ENCODE measurements at places on chromosomes 16 and 17.

DNA sequence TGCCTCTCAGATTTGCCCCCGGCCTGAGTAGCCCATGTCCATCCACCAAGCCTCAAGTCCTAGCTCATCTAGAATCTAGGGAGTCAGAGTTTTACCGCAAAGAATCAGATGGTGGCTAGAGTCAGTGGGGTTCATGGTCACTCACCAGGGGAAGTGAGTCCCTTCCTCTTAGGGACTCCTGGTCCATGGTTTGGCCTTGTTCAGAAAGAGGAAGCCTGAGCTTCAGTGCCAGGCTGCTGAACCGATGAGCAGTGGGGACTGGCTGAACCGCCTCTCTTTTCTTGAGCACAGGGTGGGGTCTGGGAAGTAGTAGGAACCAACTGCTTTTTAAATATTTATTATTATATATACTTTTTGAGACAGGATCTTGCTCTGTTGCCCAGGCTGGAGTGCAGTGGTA, 160.3 kb downstream of the NTN1 start:
- DNase-seq, result no peak

DNA sequence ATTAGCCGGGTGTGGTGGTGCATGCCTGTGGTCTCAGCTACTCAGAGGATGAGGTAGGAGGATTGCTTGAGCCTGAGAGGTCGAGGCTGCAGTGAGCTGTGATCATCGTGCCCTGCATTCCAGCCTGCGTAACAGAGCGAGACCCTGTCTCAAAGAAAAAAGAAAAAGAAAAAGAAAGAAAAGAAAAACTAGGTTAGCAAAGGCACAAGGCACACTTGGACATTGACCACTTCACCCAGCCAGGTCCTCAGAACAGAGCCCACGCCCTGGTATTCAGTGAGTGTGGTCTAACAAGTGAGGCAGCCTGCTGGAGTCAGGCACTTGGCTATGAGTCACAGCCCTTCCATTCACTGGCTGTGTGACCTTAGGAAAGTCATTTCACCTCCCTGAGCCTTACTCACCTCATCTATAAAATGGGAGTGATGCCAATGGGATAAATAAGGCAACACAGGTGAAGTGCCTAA, 10.4 kb downstream of the MILR1 start:
- no peak for DNase-seq

DNA sequence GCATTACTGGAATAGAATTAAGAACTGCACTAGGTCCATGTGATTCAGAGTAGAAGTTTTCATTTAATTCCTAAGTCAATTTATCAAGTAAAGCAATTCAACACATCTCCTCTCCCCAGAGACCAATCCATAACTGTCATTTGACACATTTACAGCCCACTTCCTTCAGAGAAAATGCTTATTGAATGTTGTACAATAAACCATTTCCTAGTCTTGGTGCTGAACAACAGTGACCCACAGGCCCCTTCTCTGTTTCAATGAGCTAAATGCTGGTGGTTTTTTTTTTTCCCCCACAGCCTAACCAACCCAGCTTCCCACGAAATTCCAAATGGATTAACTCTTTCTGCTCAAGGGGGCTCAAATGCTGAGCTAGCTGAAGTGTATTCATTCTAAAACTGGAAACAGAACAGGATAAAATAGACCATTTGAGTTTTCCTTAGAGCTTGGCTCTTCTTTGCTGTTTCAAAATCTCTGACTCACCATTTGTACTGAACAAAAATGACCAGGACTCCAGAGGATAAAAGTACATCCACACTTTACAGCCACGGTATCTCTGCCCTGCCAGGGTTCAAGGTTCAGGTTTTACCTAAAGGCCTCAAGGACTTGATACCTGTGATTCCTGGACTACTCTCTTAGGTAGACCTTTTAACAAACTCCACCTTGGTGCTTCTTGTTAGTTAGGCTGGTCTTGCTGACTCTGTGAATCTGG, 62.3 kb downstream of the TMEM100 start:
- DNase-seq, result no peak

DNA sequence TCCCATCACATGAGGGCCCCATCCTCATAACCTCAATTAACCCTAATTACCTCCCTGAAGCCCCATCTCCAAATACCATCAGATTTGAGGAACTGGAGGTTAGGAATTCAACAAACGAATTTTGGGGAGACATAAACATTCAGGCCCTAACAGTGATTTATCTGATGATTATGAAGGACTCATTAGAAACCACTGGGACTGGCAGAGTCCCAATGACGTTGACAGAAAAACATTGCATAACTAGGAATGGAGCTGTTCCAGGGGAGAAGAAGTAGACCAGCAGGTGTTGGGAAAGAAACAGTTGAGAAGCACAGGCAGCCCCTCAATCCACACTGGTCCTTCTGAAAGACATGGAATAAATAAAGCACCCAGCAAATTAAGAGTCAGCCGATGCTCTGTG, 282.0 kb downstream of the MAP2K4 start:
- no peak for DNase-seq

Data from COR-L47 (cell line).